Natural killer cell treated with Interleukin-12 subunit alpha and Interleukin-12 subunit beta and Interleukin-15 and Interleukin-18, amount 100 ng/mL, for 72 hours (primary cell): ENCODE measurements at places on chromosomes 16 and 17. TPM values are rescaled to one million over a fixed set of nuclear protein-coding genes. Genes with fewer than 3 reads are reported as not detected.

PRSS8 gene
- total RNA-seq, result not detected

ZDHHC1 gene
- 1.6 TPM for total RNA-seq

CCL8 gene
- not detected for total RNA-seq

KCNAB3 gene
- 8.9 TPM for total RNA-seq

FADS6 gene
- total RNA-seq, result not detected

TEX19 gene
- not detected for total RNA-seq

RAD51C gene
- 65.3 TPM for total RNA-seq

MLKL gene
- total RNA-seq, result 23.5 TPM

GRCh38 chr16:84818989-84819643 lies 669 bp upstream of the CRISPLD2 start:
- peaks cover 9% of the 10 kb centered on the region for H3K4me1 ChIP-seq
- no peak overlapping the region for H3K4me3 ChIP-seq
- no peak for DNase-seq
- no peak overlapping the region for H3K27ac ChIP-seq
- H3K27me3 ChIP-seq, result peaks cover 25% of the 10 kb centered on the region

- no peaks in the 10 kb centered on the region for H3K36me3 ChIP-seq
- no peak for DNase-seq
- no peak overlapping the region for H3K4me3 ChIP-seq
- H3K27ac ChIP-seq, result no peak overlapping the region
Measured at GRCh38 chr16:51834133-51834532, 683.1 kb upstream of the SALL1 start.

DNA sequence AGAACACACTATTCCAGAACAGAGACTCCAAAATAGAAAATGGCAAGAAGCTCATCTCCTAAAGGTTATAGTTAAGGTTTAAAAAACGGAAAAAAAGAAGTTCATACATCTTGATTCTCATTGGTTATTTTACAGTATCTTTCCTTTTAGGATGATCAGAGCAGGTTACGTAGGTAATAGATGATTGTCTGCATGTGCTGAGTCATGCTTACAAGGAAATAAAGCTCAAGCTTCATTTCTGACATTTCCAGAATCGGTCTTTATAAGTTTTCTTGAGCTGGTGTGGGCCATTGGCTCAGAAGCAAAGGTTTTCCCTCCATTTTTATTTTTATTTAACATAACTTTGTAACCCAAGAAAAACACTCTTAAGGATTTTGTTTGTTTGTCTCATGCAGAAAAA lies 1030.3 kb upstream of the CDH8 start:
- no peak overlapping the region for H3K4me3 ChIP-seq
- no peaks in the 10 kb centered on the region for H3K27me3 ChIP-seq
- H3K4me1 ChIP-seq, result no peaks in the 10 kb centered on the region
- H3K27ac ChIP-seq, result no peak overlapping the region
- DNase-seq, result no peak

GRCh38 chr16:89826531-89827382 lies 1.5 kb upstream of the SPIRE2 start:
- H3K4me1 ChIP-seq, result peaks cover 15% of the 10 kb centered on the region
- peak overlapping the region; percentile 25 for H3K4me3 ChIP-seq
- DNase-seq, result no peak
- no peak overlapping the region for H3K27ac ChIP-seq
- no peaks in the 10 kb centered on the region for H3K36me3 ChIP-seq

- DNase-seq, result no peak
- no peak overlapping the region for H3K4me3 ChIP-seq
- H3K27ac ChIP-seq, result no peak overlapping the region
- H3K27me3 ChIP-seq, result peaks cover 14% of the 10 kb centered on the region
- peaks cover 9% of the 10 kb centered on the region for H3K4me1 ChIP-seq
Measured at GRCh38 chr17:42438600-42439567, 15.8 kb upstream of the CAVIN1 start.

DNA sequence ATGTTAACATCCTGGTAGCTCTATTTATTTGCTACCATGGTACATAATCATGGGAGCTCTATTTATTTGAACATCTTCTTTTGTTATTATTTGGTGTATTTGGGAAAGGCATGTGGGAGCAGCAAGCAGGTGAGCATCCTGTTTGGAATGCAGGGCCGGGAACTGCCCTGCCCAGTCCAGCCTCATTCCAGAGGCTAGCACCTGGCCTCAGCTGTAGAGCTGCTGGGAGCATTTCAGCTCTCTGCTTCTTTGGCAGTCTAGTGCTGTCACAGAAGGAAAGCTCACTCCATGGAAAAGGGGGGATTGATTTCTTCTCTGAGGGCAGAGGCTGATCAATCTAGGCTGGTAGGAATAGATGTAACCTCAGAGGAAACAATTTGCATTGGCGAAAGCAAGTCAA lies 112.5 kb downstream of the WWOX start:
- H3K27ac ChIP-seq, result no peak overlapping the region
- no peaks in the 10 kb centered on the region for H3K27me3 ChIP-seq
- H3K4me1 ChIP-seq, result no peaks in the 10 kb centered on the region

DNA sequence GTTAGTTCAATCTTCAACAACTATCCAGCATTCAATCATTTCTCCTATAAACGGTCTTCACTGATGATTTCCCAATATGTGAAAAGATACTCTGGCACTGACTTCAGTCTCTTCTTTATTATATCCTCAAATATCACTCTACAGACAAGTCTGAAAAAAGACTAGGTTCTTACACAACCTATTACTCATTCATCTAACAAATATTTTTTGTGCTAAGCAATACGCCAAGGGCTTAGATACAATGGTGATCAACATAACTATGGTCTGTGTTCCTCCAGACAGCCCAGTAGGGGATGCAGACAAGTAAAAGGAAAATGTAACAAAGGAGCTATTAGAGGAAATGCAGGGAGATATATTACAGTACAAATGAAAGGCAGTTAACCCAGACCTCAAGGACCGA lies 63.9 kb downstream of the MYO1D start:
- DNase-seq, result no peak
- peaks cover 9% of the 10 kb centered on the region for H3K27me3 ChIP-seq
- H3K27ac ChIP-seq, result no peak overlapping the region

DNA sequence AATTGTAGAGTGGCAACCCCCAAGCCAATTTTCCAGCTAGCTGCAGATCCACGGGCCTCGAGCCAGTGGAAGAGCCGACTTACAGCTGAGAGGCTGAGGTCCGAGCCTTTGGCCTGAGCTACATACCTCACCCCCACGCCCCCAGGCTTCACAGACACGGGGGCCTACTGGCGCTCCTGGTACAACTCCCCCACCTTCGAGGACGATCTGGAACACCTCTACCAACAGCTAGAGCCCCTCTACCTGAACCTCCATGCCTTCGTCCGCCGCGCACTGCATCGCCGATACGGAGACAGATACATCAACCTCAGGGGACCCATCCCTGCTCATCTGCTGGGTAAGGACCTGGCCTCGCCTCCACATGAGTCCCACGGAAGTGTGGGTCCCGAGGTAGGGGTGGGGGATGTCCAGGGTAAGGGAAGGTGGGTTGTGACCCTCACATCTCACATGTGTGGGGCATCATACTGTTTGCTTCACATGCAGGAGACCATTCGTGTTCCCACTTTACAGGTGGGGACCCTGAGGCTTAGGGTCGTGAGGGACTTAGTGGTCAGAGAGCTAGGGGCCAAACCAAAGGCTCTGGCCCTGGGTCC lies 3.4 kb downstream of the ACE start:
- no peak for DNase-seq
- H3K4me3 ChIP-seq, result no peak overlapping the region
- H3K36me3 ChIP-seq, result no peaks in the 10 kb centered on the region
- H3K27ac ChIP-seq, result no peak overlapping the region
- no peaks in the 10 kb centered on the region for H3K4me1 ChIP-seq

GRCh38 chr17:45138911-45139532 lies 3.5 kb downstream of the ACBD4 start:
- H3K4me3 ChIP-seq, result no peak overlapping the region
- no peaks in the 10 kb centered on the region for H3K36me3 ChIP-seq
- no peak for DNase-seq

DNA sequence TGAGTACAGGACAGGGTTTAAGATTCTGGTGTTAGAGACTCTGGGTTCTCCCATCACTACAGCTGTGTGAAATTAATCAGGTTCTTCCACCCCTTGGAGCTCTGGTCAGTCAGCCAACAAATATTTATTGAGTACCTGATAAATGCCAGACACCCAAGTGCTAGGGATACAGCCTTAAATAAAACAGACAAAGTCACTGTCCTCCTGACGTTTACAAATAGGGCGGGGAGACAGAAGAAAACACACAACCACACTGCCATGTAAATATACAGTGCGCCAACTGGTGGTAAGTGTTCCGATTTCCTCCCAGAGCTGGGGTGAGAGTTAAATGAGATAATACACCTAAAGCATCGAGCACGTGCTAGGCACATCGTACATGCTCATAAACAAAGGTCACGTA lies 121.0 kb downstream of the COPRS start:
- H3K27ac ChIP-seq, result no peak overlapping the region
- peaks cover 12% of the 10 kb centered on the region for H3K27me3 ChIP-seq
- no peak for DNase-seq
- no peak overlapping the region for H3K4me3 ChIP-seq
- no peaks in the 10 kb centered on the region for H3K4me1 ChIP-seq

DNA sequence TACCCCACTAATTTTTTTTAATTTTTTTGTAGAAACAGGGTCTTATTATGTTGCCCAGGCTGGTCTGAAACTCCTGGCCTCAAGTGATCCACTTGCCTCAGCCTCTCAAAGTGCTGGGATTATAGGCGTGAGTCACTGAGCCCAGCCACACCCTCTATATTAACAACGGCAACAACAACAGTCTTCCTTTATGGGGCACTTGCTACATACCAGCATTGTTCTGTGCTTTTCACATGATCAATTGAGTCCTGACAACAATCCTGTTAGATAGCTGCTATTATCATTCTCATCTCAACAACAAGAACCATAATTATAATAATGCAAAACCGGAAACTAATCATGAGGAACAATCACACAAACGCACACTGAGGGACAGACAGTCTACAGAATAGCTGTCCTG lies 12.6 kb upstream of the ARL5C start:
- no peaks in the 10 kb centered on the region for H3K4me1 ChIP-seq
- H3K27me3 ChIP-seq, result no peaks in the 10 kb centered on the region
- no peak overlapping the region for H3K27ac ChIP-seq
- no peak overlapping the region for H3K4me3 ChIP-seq

GRCh38 chr16:80746231-80746630 lies 58.2 kb downstream of the CDYL2 start:
- H3K4me1 ChIP-seq, result peaks cover 54% of the 10 kb centered on the region
- H3K4me3 ChIP-seq, result no peak overlapping the region
- H3K27me3 ChIP-seq, result no peaks in the 10 kb centered on the region
- no peak overlapping the region for H3K27ac ChIP-seq
- no peak for DNase-seq

DNA sequence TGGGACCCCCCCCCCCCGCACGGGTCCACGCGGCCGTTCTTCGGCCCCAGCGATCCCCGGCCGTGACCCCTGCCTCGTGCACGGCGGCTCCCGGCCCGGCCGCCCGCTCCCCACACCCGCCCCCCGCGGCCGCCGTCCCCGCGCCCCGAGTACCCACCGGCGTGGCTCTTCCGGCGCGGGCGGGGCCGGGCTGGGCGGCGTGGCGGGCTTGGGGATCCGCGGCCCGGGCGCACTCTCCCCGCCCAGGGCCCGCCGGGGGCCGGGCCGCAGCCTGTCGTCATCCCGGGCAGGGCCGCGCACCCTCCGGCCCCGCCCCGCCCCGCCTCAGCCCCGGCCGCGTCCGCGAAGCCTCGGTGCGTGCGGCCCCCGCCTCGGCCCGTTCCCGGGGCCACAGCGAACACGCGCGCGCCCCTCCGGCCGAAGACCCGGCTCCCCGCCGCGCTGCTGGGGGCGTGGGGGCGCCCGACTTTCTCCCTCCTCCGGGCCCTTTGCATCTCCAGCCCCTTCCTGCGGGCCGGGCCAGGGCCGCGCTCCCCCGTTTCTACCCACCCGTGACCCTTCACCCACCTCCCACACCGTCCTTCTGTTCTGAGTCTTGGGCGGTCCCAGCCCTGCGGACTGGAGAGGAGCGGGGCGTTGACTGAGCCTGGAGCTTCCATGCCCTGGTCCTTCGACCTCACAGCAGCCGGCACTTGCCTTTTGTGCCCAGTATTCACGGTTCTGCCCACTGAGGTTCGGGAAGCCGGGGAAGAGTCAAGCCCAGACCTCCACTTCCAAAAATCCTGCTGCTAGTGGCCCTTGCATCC lies 840 bp downstream of the MYO1C start:
- no peaks in the 10 kb centered on the region for H3K27me3 ChIP-seq
- peak; percentile 70 for DNase-seq
- peak overlapping the region; percentile 81 for H3K4me3 ChIP-seq
- H3K4me1 ChIP-seq, result peaks cover 19% of the 10 kb centered on the region
- H3K36me3 ChIP-seq, result no peaks in the 10 kb centered on the region

DNA sequence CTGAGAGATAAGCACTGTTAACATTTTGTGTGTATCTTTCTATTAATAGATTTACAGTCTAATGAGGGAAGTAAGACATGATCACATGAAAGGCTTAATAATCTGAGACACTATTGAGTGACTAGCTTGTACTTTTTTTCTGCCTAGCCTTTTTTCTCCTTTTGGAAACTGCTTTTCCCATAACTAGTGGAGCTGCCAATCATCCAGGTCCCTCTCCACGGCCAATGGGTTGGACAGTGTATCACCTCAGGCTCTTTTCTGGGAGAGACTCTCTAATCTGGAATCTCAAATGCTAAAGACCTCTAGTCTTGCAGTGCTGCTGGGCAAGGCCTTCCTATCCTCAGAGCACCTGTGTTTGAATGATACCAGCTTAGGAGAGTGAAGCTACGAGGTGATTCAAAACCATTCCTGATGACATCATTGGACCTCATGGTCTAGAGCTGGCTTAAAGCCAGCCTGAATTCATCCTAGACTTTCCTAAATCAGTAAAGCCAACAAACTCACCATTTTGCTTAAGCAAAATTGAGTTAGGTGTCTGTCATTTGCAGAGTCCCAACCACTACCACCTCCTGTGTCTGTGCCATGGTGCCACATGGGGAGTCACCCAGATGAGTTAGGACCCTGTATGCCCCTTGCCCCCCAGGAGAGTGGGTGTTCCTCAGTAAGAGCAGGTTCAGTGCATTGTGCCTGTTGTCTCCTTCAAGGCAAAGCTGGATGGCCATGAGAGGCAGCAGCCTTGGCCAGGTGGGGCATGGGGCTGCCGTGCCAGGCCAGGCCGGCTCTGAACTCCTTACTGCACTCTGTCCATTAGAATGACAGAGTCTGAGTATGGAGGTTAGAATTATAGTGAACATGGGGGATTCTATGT lies 62.9 kb downstream of the SPECC1 start:
- peaks cover 29% of the 10 kb centered on the region for H3K4me1 ChIP-seq
- no peaks in the 10 kb centered on the region for H3K36me3 ChIP-seq
- peak overlapping the region; percentile 83 for H3K27ac ChIP-seq
- DNase-seq, result no peak
- H3K27me3 ChIP-seq, result no peaks in the 10 kb centered on the region

DNA sequence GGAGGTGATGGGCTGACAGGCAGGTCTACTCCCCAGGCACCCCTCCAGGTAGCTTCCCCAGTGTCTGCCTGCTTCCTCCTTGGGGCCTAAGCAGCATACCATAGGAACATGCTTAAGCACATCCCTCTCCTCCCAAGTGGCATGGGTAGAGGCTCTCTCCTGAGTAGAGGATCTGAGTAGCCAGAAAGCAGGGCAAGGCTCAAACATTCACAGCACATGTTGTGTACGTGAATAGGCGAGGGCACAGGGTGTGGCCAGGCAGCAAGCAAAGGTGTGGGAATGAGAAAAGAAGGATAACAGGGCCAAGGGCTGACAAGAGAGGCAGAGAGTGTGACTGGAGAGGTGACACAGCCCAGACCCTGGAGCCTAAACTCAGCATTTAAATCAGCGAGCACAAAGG lies 29.7 kb upstream of the GFOD2 start:
- no peak overlapping the region for H3K27ac ChIP-seq
- DNase-seq, result no peak
- H3K27me3 ChIP-seq, result no peaks in the 10 kb centered on the region
- H3K4me3 ChIP-seq, result no peak overlapping the region

- H3K4me1 ChIP-seq, result peaks cover 4% of the 10 kb centered on the region
- H3K36me3 ChIP-seq, result no peaks in the 10 kb centered on the region
- peaks cover 97% of the 10 kb centered on the region for H3K27me3 ChIP-seq
- no peak overlapping the region for H3K4me3 ChIP-seq
- DNase-seq, result no peak
Measured at GRCh38 chr17:49003557-49004511, 6.6 kb downstream of the IGF2BP1 start.
